Fibroblast of the conjunctiva (primary cell): ENCODE measurements at places on chromosomes 4 and X.
A peak's percentile ranks its signal among the peaks of the same experiment; 100 is the strongest.

- no peak for DNase-seq
Observed at GRCh38 chr4:6918338-6918737, 8.7 kb downstream of the TBC1D14 start.

GRCh38 chrX:103674531-103675454 lies 11.7 kb downstream of the MORF4L2 start:
- DNase-seq, result no peak

- no peak for DNase-seq
Observed at GRCh38 chr4:124710015-124710741, 2.4 kb downstream of the ANKRD50 start.

DNA sequence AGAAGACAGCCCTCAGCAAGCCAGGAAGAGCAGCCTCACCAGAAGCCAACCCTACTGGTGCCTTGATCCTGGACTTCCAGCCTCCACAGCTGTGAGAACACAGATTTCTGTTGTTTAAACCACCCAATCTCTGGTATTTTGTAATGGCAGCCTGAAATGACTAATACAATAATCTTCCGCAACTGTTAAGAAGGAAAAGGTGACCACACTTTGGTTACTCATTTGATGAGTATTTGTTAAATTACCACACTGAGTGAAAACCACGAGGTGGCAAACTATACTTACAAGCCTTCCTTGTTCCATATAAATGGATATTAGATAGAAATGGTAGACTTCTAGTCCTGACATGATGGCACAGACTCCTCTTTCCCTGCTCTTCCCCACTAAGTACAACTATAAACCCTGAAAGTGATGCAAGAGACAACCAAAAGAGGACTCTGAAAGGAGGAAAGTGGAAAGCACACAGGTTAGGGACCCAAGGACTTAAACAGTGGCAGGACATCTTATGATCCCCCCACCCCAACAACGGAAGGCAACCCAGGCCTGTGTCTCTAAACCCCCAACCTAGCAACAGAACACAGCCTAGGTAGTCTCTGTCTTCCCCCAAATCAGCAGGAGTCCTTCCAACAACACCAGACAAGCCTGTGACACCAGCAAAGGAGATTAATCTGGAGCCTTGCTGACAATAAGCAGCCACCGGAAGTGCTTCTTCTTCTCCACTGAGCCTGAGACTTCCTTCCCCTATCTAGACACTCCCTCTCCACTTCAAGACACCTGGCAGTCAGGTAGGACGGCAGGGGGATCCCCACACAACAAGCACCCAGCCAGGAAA lies 12.3 kb downstream of the ZNF182 start:
- DNase-seq, result no peak

DNA sequence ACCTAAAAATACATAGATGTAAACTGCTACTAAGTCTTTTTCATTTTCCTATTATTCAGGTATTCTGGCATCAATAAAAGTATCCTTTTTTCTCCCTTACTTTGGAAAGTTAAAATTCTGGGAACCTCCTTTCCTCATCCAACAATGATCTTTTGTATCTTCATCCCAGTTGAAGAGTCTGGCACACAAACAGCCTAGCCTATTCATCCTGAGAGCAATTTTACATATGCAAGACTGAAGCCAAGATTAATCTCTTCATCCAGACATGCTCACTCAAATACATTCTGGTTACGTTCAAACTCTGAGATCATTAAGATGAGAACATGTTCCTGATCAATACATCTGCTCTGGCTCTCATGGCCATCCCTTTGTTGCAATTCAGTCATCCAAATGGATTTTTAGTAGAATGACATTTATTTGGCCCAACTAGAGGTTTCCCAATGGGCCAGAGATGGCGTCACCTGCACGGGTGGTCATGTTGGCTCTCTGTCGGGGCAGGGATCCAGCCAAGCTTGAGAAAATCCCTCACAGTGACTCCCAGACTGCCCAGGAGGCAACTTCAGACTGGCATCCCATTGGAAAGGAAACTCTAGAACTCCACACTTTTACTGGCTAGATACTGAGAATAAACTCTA lies 135.3 kb upstream of the VCX2 start:
- DNase-seq, result no peak

DNA sequence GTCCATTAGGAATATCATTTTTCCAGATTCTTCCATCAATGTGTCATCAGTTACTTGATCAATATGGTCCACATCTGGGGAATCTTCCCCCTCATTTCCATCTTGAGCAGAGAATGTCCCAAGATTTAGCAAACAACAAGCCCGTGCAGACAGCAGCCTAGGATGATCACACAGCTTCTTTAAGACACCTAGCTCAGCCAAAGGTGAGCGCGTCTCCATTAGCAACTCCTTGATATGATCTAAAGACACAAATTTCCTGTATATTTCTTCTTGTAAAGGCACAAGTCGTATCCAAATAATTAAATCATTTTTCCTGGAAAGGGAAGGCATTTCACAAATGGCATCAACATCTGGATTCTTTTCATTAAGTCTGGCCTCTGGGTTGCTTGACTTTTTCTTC lies 25.8 kb downstream of the PIN4 start:
- DNase-seq, result no peak

- no peak for DNase-seq
Observed at GRCh38 chr4:177204126-177204525, 105.5 kb upstream of the NEIL3 start.

DNA sequence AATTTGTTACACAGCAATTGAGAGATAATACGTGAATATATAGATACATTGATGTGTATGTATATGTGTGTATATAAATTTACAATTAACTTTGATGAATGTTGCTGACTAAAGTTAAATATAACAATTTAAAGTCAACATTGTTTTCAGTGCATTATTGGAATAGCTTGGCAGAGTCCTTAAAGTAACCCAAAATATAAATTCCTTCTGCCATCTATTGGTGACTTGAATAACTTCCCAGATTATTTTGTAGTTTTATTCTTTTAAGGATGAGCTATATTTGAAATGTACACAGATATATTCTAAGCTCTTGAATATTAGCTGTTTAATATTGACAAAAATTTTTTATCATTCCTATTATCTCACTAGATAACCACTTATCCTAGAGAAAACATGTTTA lies 298.2 kb upstream of the FSTL5 start:
- DNase-seq, result no peak

GRCh38 chr4:122356317-122356808 lies 22.4 kb upstream of the ADAD1 start:
- no peak for DNase-seq

GRCh38 chrX:46647251-46647650 lies 73.7 kb downstream of the CHST7 start:
- DNase-seq, result no peak

DNA sequence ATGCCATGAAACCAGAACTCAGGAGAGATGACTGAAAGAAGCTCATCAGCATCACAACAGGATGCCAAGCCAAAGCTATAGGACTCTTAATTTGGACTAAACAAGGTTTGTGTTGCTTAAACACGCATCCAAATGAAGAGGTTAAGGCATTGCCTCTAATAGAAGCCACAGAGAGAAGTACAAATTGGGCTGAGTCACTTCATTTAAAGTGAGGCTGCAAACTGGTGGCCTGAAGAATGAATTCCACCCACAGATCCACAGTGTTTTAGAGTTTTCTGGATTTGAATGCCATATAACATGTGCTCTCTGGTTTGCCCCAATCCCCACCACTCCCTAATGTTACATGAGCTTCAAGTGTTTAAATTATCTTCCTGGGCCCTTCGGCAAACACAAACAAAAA lies 103.5 kb downstream of the FIP1L1 start:
- DNase-seq, result no peak

GRCh38 chr4:112982680-112983079 lies 66.8 kb upstream of the ANK2 start:
- peak; percentile 4 for DNase-seq

DNA sequence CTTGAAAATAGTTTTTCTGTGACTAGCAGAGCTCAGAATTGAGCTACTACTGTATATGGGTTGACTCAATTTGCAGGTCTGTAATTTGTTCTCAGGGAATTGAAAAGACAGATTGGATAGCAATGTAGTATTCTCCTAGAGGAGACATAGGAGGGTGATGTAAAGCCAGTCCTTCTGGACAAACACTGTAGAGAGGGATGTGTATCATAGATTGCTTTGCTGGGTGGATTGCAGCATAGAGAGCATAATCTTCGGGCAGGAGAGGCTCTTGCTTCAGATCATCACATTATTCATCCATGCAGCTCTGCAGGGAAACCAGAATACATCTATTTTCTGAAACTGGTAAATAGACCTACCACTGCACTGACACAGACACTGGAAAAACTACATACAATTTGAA lies 1110.5 kb downstream of the RAPGEF2 start:
- DNase-seq, result no peak

- no peak for DNase-seq
Observed at GRCh38 chr4:152075253-152075928, 314.6 kb upstream of the GATB start.

- DNase-seq, result peak; percentile 72
Observed at GRCh38 chrX:23901805-23902204, 5.9 kb downstream of the APOO start.

DNA sequence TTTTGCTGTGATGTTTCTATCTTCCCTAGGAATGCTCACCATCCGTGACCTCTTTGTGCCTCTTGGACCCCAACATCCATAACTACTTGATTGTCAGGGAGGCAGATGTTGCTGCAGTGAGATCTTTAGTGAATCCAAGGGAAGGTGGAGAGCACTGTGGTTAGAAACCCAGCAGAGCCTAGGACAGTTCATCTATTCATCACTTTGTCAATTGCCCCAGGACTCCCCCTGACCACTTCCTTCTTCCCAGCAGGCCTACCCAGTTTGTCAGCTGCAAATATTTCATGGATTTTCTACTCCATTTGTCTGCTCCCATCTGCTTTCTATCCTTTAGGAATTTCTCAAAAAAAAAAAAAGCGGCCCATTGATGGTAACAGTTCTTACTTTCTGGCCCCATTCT lies 942.8 kb downstream of the PCDH7 start:
- DNase-seq, result no peak

GRCh38 chr4:81912376-81913030 lies 440.8 kb upstream of the RASGEF1B start:
- DNase-seq, result no peak

GRCh38 chrX:51158231-51158630 lies 174.4 kb upstream of the NUDT10 start:
- DNase-seq, result no peak

DNA sequence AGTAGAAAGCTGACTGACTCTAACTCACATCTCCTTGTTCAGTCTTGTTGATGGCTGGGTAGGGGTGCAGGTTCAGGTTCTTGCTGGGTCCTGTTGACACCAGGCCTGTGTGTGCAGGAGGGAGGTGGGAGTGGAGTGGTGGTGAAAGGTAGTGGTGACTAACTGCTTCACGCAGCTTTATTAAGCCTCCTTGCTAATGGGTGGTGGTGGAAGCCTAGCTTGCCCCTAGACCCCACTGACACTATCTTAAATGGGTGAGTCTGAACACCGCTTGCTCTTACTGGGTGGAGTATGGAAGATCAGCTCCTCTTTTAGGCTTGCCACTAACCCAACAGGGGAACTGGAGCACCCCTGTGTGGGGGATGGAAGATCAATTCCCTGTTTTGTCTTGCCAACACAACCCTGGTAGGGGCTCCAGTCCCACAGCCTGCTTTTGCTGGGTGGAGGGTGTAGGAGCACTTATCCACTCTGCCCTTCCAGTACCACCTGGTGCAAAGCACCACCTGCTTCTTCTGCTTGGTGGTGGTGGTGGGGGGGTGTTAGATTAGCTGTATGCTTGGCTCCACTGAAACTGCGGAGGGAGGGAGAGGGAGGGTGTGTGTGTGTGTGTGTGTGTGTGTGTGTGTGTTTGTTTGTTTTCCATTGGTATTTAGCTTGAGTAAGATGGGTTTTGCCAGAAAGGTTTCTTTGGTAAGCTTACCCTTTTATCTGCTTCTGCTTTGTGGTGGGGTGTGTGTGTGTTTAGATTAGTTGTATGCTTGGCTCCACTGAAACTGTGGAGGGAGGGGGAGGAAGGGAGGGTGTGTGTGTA lies 25.6 kb downstream of the KDM6A start:
- no peak for DNase-seq

- no peak for DNase-seq
Observed at GRCh38 chr4:152374153-152374552, 161.7 kb downstream of the FBXW7 start.

DNA sequence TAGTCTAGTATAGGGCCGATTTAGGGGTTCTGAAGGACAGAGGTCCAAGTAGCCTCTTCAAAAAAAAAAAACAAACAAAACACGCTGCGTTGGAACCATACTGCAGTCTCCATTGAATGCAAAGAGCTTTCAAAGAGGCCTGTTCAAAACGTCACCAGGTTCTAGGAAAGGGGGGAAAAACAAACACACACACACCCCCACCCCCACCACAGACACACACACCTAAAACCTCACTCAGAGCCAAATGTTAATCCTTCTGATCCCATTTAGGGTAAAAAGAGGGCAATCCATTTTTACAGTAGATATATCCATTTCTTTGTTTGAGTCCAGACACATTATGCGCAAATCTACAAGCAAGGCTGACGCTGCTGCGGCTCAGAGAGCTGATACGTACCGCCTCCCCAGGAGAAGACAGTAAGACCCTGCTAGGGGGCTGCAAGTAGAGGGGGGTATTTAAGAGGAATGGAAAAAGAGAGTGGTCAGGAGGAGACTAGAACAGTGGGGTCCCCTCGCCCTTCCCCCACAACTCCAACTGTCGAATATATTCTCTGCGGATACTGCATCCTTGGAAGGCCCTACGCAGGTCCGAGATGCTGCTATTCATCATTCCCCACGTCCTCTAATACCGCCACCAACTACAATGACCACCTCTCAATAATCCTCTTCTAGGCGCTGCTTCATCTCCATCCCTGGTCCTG lies 1.3 kb downstream of the NKRF start:
- DNase-seq, result no peak

GRCh38 chr4:80710748-80711451 lies 319.6 kb upstream of the BMP3 start:
- DNase-seq, result no peak

DNA sequence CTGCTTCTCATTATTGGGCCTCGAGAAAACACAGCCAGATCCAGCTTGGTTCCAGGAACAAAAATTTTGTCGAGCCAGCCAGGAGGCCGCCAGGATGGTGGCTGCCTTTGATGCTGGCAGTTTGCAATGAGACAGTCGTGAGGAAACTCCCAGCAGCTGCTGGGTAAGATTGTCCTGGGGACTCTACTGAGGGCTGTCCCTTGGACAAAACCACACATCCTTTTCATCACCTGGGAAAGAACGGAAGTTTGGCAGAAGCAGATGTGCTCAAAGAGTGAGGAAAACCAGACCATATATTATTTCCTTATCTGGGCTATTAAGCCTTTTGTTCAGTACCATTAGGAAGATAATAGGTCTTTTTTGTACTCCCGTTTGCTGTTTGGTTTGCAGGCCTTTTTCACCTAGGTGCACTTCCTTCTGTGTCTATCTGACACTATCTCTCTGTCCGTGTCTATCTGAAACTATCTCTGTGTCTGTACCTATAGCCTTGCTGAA lies 13.4 kb upstream of the PAPSS1 start:
- DNase-seq, result no peak

GRCh38 chr4:99404595-99405287 lies 30.4 kb downstream of the ADH7 start:
- peak; percentile 93 for DNase-seq

DNA sequence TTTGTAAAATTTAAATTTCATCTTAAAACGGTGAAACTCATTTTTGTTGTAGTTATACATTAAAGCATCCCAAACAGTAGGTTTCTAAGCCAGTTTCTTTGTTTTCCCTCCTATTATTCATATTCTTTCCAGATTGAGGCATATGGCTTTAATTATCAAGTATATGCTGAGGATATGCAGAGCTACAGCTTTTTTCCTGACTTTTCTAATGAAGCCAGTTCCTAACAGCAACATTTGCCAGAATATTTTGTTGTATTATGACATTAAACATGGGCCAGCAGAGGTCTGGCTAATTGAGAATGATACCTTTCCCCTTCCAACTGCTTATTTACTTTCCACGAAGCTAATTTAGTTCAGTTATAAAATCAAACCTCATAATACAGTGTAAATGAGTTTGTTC lies 75.3 kb downstream of the SLIT2 start:
- DNase-seq, result no peak
